ENCODE measurements at places on chromosomes 3 and 15.

GRCh38 chr3:3503411-3503810 lies 295.8 kb upstream of the LRRN1 start:
- DNase-seq: no peak

DNA sequence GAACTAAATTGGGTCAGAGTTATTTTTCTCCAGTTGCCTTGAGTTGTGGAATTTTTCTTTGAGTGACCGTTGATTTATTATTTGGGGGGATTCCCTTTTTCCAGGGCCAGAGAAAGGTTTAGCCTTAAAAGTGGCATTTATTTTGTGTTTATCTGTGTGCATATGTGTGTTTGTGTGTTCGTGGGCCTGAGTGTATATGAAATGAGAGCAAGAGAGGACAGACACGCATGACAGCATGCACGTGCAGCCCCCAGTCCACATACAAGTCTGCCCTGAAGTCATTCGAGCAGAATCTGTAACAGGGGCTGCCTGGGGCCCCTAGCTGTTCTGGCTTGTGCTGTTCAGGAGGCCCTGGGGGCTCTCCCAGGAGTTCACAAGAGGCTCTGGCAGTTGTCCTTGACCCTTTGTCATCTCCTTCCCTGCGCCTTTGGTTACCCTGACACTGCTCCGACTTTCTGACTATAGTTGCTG lies 18.3 kb upstream of the TRAK1 start:
- no peak for DNase-seq

DNA sequence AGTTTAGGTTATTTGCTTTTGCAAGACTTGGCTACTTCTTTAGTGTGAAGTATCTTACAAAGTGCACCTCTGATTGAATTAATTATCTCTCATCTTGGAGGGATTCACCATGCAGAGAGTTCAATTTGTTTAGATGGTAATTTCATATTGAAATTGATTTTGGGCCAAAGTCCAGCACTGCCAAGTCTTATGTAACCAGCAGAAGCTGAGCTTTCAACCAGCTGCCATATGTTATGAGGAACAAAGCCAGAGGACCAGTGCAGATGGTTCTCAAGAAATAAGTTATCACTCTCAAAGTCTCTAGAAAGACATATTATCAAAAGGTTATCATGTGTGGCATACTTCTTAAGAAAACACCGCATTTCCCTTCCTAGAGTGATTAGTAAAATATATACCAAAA lies 29.0 kb downstream of the ABHD6 start:
- no peak for DNase-seq

DNA sequence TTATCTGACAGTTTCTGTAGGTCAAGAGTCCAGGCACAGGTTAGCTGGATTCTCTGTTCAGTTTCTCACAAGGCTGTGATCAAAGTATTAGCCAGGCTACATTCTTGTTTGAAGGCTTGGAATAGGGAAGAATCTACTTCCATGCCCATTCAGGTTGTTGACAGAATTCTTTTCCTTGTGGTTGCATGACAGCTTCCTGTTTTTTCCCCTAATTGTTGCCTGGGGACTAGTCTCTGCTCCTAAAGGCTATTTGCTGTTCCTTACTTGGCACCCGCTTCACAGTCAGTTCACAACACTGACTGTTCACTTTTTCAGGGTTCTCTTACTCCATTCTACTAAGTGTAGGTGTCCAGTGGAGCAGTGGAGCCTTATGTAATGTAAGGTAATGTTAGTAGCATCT lies 115.4 kb upstream of the GBE1 start:
- DNase-seq: no peak

DNA sequence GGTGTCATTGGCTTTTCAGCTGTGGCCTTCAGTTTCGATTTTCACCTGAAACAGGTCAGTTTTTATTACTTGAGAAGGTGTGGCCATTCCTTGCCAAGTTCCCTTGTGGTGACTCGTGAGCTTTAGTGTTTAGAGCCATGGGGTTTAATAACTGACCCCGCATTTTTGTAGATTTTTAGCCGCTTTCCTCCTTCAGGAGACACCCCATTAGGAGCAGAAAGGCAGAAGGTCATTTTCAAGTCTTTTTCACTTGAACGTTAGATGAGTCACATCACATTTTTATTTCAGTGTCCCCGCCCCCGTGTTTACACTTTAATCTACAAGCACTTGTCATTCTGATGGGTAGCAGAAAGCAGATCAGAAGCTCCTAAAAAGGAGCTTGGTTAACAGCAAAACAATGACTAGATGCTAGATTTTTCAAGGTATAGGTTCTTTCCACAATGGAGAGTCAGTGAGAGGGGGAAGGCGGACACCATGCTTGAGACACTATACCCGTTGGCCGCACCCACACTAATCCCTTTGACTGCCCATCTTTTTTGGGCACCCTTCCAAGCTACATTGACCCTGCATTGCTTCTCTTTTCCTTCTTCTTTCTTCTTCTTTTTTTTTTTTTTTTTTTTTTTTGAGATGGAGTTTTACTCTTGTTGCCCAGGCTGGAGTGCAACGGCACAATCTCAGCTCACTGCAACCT lies 132.7 kb downstream of the GHSR start:
- DNase-seq: no peak

GRCh38 chr15:34246276-34246976 lies 21.6 kb downstream of the EMC4 start:
- no peak for DNase-seq

GRCh38 chr3:188021041-188021440 lies 132.9 kb upstream of the LPP start:
- DNase-seq: no peak

GRCh38 chr3:71130471-71131374 lies 452.8 kb downstream of the FOXP1 start:
- DNase-seq: peak; percentile 31

- no peak for DNase-seq
These were observed 14.9 kb downstream of the CCDC13 start for GRCh38 chr3:42758126-42758525.

GRCh38 chr3:149407898-149408297 lies 30.4 kb upstream of the TM4SF1 start:
- DNase-seq: no peak

GRCh38 chr3:127789051-127789450 lies 33.3 kb downstream of the MGLL start:
- no peak for DNase-seq

DNA sequence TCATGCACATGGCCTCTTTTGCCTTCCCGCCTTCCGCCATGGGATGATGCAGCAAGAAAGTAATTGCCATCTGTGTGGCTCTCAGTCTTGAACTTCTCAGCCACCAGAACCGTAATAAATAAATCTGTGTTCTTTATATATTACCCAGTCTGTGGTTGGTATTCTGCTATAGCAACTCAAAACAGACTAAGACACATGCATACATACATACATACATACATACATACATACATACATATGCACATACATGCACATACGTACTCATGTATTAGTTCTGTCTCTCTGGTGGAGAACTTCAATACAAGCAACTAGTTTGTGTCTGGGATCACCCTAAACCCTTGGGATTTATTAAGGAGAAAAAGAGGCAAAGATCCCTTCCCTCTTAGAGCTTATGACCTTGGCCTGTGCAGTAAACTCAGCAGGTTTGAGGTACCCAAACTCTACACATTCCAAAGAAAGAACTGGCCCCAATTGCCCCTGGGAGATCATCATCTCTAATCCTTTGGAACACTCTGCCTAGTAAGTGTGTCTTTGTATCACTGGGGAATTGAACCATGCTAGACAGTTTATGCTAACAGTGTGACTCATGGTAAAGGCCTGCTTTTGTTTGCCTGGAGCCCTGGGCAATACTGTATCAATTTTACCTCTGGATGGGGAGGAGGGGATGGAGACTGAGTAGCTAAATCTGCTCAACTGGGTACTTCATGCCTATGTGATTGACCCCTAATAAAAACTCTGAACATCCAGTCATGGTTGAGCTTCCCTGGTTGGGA lies 115.6 kb upstream of the LMCD1 start:
- no peak for DNase-seq

DNA sequence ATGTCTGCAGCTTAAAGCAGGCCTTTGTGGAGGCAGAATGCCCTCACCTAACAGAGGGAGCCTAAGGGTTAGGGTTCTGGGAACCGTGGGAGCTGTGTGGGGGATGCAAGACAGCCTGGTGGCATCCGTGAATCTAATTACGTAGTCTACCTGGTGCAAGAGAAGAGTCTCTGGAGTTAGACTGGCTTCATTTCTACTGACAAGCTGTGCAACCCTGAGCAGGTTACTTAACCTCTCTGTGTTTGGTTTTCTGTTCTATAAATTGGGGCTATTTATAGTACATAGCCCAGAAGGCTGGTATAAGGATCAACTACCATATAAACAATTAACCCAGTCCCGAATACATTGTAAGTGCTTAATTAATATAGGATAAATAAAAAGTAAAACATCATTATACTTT lies 8.3 kb downstream of the TNFAIP8L3 start:
- DNase-seq: no peak

- DNase-seq: no peak
These were observed 94.9 kb upstream of the NSMCE3 start for GRCh38 chr15:29364426-29365078.

DNA sequence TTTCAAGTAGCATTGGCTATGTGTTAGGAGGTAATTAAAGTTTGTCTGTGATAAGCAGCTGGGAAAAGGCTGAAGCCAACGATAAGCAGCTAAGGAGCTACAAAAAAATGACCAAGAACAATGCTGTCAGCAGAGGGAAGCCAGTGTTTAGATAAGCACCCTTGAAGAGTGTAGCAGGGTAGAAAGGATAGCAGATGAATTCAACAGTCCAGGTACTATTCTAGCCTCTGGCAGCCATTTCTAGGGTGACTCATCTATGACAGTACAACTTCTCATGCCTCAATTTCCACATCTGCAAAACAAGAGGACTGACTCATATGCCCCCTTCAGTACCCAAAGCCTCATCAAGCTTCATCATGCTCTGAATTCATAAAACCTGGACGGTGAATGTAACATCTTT lies 617.6 kb upstream of the UBE2E2 start:
- no peak for DNase-seq

DNA sequence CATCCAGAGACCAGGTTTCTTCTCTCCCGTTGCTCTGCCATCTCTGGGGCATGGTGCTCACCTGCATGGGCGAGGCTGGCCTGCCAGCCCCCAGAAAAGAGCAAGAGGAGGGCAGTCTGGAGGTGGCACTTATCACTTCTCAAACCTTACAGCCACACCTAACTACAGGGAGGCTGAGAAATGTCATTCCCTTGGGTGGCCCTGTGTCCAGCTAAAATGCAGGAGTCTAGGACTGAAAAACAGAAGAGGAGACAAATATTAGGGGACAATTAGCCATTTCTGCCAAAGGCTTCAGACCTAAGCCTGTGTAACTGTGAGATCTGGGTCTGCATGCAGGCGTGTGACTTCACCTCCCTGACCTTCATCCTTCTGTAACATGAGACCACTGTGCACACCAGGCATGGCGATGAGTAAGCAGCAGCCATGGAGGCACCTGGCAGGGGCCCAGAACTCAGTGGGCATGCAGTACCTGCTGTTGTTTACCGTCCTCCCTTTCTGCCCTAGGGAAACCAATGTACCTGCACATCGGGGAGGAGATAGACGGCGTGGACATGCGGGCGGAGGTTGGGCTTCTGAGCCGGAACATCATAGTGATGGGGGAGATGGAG lies 83.4 kb downstream of the MESD start:
- no peak for DNase-seq

- DNase-seq: no peak
These were observed 58.3 kb downstream of the NMNAT3 start for GRCh38 chr3:139619484-139619883.

GRCh38 chr3:42891042-42891441 lies 14.9 kb upstream of the ZNF662 start:
- DNase-seq: no peak

DNA sequence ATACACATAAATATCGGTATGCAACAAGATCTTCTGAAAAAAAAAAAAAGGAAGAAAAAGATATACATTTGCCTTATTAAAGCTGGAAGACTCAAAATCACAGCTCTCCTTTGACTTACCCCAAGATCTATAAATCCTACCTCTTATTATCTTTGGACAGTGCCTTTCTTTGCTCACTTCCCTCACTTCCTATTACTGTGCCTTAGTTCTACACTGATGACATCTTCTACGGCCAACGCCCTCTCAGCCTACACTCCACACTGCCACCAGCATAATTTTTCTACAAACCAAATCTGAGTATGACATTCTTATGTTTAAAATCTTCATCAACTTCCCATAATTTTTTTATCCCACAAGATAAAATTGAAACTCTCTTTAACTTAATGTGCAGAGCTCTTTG lies 137.1 kb downstream of the VPS13C start:
- DNase-seq: no peak

DNA sequence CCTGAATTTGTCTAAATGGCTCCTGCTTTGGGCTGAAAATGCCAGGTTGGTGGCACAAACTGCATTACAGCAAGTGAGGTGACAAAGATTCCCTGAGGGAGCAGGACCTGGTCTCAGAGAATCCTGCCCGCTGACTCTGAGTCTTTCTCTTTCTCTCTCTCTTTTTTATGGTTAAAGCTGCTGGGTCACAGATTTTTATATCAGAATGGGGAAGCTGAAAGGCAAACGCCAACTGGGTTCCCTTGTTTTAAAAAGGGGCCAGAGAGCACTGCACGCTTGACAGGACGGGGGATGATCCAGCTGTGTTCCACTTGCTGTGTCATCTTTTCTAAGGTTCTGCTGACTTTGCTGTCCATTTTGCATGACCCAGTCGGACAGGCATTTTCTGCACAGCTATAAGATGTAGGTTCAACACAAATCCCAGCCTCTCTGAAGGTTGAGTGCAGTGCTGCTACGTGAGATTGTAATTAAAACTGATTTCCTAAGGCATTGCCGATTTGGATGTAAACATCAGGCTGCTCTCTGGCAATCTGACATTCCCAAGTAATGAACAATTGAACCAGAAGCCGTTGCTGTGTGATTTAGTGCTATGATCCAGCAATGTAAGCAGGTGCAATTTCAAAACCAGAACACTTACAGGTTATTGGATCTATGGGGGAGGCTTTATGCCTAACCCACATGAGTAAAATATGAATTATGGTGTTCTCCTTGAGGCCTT lies 25.8 kb downstream of the ARHGEF3 start:
- DNase-seq: no peak

DNA sequence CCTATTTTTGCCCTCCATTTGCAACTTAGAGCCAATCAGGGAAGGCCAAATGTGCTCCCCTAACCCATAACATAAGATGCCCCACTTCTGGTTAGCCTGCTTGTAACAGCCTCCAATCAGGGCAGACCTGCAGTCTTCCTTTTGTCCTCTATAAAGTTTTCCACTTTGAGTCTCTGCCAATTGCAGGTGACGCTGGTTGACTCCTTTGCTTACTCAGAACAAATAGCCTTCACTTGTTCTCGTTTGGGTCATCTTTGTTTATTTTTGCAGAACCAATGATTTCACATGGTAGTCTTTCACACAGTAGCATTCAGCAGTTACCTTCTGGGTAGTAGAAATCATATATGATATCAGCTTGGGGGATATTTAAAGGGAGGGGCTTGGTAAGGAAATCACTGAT lies 225.6 kb downstream of the MINAR1 start:
- DNase-seq: no peak

DNA sequence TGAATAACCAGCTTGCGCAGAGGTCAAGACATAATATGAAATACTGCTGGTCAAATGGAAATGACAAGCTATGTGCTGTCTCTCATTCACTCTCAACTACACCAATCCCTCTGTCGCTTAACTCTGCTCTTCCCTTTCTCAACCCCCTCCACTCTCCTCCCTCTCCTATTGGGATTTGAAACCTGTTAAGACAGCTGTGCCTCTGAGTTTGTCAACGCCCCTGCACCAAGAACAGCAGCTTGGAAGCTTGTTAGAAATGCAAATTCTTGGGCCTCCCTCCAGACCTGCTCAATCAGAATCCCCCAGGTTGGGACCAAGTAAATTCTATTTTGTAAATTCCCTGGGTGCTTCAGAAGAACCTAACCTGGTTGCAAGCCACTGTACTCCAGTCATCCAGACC lies 149.7 kb upstream of the ATP2B2 start:
- no peak for DNase-seq

Data from stimulated activated CD8-positive, alpha-beta memory T cell treated with anti-CD3 and anti-CD28 coated beads, Interleukin-15, amount 100 ng/mL, for 24 hours (primary cell).